ENCODE measurements at places on chromosomes 13 and 19.

GRCh38 chr19:55258476-55258827, 365 bp downstream of the PPP6R1 start:
- no peak for DNase-seq

GRCh38 chr13:51955816-51956603, 55.2 kb downstream of the ATP7B start:
- DNase-seq, result no peak

DNA sequence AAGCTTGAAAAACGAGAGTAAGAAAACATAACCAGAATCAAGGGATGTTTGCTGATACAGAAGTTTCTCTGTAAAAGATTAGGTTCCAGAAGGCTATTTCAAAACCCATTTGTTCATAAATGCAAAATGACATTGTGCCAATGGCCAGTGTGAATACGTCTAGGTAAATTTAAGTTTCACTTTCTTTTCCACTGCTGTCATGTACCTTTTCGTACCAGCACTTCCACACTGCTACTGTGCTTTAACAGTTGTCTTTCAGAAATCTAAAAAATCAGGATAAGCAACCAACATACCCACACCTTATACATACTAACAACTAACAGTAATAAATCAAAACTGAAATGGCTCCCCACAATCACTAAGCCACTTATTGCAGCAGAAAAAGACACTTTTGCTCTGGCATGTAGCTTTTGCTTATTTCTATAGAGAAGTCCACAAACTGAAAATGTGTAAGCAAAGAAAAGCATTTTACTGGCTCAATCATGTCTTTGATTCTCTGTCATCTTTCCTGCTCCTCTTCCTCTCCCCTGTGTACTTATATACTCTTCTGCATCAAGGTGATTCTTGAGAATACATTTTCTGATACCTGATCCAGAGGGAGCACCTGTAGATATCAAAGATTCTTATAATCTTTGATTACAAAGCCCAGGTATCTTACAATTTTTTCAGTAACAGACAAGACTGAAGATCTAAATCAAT, 34.3 kb downstream of the ELF1 start:
- no peak for DNase-seq

DNA sequence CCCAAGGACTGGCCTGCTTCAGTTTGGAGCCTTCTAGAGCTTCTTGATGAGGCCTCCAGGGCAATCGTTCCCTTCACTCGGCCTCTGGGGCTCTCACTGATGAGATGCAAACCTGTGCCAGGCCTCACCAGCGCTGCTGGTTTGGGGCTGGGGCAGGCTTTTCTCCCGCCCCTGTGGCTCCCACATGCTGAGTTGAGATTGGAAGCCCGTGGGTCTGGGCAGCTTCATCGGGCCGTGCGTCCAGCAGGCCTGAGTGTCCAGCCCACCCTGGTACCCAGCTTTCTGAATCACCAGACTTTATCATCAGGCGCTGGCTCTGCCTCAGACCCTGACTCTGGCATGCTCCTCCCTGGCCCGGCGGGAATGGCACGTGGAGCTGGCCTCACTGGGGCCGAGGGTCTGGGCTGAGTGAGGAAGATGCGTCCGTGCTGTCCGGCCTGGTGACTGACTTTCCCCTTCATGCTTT, 4.3 kb downstream of the CALM3 start:
- no peak for DNase-seq

DNA sequence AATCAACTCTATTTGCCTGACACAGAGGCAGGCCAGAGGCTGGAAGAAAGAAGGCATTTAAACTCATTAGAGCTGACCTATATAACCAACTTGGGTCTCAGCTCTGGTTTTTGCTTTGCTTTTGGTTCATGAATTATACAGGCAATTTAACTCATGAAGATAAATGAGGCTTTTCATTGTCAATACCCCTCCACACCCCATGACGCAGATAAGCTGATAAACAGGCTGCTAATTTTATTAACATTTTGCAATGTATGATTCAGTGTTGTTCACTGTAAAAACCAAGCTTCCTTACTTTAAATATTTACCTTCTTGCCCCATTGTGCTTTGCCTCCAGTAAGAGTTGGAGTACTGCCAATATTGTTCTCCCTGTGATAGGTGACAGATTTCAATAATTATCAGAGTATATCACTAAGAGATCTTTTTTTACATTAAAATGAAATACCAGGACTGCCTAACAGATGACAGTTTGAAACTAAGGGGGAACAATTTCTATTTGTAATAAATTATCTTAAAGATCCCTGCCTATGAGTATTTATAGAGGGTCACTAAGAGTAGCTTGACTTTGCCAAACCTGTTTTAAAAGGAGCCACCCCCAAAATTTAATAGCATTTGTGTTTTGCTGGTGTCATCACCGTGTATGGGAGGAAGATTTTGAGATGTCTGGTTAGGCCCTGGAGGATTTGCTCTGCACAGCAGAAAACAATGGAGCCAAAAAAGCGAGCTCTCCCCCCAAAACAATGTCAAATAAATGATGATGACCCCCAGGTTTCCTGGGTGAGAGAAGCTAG, 472.7 kb upstream of the NBEA start:
- DNase-seq, result no peak

GRCh38 chr19:38289955-38290354, 14.1 kb upstream of the C19orf33 start:
- no peak for DNase-seq

DNA sequence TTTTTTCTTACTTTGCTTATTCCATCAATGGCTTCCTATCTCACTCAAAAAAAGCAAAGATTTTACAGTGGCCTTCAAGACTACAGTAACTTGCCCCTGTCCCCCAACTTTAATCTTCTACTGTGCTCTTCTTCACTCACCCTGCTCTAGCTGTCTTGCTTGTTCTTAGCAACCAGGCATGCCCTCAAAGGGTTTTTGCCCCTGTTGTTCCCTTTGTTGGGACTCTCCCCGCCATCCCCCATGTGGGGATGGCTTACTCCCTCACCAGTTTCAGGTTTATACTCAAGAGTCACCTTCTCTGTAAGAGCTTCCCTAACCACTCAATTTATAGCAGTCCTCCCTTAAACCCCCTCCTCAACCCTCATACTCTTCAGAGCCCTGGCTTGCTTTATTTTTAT, 5.4 kb downstream of the MTMR6 start:
- DNase-seq, result no peak

DNA sequence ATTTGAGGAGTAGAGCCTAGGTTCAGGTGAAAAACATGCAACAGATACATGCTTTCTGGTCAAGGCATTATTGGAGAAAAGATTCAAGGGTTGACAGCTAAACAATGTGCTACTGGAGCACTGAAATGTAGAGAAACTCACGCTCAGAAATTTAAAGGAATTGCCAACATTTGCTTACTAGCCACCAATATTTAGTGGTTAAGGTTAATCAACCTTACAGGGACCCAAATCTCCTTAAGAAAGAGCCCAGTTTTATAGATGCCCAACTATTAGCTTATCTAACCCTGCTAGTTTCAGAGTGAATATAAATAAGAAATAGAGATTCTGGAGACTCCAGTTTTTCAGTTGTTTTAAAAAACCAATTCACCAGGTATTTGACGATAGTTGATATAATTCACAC, 203.6 kb downstream of the DACH1 start:
- DNase-seq, result no peak

GRCh38 chr13:104833221-104833620, 1702.2 kb downstream of the EFNB2 start:
- DNase-seq, result no peak

GRCh38 chr13:74093691-74094090, 40.5 kb downstream of the KLF12 start:
- no peak for DNase-seq

- no peak for DNase-seq
Observed at GRCh38 chr19:36773223-36773579, 594 bp upstream of the ZNF850 start.

DNA sequence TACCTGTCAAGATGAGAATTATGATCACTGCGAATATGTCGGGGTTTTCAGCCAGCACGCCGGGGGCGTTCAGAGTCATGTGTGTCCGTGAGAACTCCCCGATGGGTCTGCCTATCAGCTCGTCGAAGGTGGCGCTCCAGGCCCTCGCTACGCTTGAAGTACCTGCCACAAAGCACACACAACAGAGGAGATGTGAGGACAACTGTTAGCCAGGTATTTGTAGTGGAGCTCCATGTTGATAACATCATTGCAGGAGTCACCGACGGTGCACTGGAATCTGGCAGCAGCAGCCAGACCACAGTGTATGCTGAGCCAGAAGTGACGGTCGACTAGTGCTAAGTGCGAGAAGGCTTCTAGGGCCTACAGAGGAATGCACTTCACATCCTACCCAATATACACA, 62.7 kb downstream of the SLC7A1 start:
- no peak for DNase-seq

GRCh38 chr19:45019187-45019586, 17.9 kb downstream of the RELB start:
- DNase-seq, result no peak

GRCh38 chr19:14786421-14786851, 8.1 kb upstream of the ADGRE2 start:
- DNase-seq, result peak; percentile 55

DNA sequence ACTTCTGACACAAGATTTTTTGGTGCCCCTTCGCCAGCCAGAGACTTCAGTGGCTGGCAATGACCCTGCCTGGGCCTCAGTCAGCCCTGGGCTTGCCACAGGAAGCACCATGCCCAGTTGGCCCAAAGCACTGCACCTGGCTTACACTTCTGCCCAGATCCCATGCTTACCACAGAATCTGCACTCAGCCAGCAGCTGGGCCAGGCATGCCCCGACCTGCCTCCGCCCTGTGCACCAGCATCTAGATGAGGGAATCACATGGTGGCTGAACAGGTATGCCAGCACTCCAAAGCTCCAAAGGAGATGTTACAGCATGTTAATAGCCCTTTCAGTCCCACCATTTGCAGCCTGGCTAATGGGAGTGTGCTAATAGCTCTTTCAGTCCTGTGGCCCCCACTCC, 690.9 kb downstream of the SLITRK6 start:
- DNase-seq, result no peak

DNA sequence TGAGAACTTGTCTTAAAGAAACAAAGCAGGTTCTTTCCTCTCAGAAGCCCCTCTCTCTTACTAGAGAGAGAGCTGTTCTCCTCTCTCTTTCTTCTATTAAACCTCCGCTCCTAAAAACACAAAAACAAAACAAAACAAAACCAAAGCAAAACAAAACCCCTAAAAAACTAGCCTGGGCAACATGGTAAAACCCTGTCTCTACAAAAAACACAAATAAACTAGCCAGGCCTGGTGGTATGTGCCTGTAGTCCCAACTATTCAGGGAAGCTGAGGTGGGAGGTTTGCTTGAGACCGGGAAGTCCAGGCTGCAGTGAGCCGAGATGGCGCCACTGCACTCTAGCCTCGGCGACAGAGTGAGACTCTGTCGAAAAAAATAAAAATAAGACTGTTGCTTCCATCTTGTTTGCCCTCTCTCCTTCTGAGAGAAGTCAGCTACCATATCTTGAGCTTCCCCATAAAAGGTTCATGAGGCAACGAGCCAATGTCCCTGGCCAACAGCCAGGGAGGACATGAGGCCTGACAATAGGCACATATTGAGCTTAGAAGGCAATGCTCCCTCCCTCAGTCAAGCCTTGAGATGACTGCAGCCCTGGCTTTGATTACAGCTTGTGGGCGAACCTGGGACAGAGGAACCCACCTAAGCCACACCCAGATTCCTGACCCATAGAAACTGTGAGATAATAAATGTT, 17.5 kb upstream of the FLT3 start:
- no peak for DNase-seq

GRCh38 chr13:113901231-113901630, 37.4 kb upstream of the GAS6 start:
- DNase-seq, result no peak

- DNase-seq, result no peak
Observed at GRCh38 chr19:55471266-55471665, 5.2 kb upstream of the ZNF628 start.

DNA sequence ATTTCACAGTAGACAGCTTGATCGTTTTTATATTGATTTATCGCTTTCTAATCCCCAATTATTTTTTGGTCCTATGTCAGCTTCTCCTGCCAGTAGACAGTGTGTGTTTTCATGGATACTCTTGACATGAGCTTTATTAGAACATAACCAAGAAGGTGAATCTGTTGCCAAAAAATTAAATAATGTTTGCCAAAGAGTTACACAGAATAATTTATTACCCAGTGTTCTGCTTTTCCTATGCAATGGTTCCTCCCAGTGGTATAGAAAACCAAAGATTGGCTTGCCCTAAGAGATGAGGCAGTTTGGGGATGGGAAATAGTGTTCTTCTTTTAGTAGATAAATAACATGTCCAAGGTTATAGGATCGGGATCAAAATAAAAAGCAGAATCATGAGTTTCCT, 8.5 kb upstream of the FRY start:
- no peak for DNase-seq

DNA sequence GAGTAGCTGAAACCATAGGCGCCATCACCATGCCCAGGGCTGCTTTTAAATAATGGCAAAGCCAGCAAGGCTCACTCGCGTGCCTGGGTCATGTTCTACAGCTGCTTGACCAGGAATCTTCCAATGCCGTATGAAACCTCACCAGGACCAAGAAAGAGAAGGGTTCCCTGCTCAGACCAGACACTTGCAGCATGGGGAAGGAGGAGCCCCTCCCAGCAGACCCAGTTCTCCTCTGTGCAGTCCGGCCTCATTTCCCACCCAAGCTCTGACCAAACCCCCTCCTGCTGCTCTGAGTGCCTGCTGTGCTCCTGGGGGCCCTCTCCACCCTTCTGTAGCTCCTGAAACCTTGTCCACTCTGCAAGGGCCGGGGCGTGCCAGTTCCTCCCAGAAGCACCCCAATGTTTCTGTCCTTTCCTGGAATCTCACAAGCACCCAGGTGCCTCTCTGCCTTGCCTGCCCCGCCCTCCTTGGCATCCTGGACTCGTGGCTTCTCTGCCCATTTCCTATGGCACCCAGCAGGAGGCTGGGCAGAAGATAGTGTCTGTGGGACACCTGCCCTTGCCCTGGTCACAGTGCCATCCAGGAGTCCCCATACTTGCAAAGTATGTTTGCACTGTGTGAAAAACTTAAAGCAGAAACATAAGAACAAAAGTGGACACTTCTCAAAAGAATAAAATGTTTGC, 6.8 kb upstream of the SLC7A9 start:
- DNase-seq, result no peak

GRCh38 chr19:45947926-45948325, 25.7 kb downstream of the NOVA2 start:
- no peak for DNase-seq

DNA sequence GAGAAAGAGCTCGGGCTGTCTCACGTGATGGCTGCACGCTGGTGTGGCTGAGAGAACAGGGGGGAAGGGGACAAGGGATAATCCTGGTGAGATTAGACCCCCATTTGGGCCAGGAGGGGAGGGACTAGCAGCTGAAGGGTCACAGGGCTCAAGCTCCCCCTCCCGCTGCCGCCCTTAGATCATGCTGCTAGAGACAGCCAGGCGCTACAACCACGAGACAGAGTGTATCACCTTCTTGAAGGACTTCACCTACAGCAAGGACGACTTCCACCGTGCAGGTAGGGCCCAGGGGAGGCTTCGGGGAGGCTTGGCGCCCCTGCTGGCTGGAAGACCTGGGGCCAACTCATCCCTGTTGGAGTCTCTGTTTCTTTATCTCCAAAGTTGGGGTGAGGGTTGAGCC, 3.3 kb downstream of the NR1H2 start:
- DNase-seq, result no peak

GRCh38 chr13:30128591-30128990, 178.8 kb downstream of the KATNAL1 start:
- DNase-seq, result no peak
